ENCODE measurements at places on chromosomes 12 and 14. TPM values are rescaled to one million over a fixed set of nuclear protein-coding genes. Genes with fewer than 3 reads are reported as not detected.

Gene POTEG
- not detected for total RNA-seq

Gene SDR9C7
- total RNA-seq, result not detected

DNA sequence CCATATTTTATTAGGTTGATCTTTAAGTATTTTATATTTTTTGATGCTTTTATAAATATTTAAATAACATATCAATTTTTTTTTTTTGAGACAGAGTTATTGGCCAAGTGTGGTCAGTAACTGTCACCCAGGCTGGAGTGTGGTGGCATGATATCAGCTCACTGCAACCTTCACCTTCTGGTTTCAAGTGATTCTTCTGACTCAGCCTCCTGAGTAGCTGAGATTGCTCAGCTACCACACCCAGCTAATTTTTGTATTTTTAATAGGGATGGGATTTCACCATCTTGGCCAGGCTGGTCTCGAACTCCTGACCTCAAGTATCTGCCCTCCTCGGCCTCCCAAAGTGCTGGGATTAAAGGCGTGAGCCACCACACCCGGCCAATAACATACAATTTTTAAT, 71.1 kb downstream of the FUT8 start:
- no peak overlapping the region for H3K4me3 ChIP-seq
- H3K4me1 ChIP-seq, result no peaks in the 10 kb centered on the region
- H3K27me3 ChIP-seq, result no peaks in the 10 kb centered on the region
- DNase-seq, result no peak
- H3K36me3 ChIP-seq, result no peaks in the 10 kb centered on the region
- no peak overlapping the region for H3K27ac ChIP-seq

DNA sequence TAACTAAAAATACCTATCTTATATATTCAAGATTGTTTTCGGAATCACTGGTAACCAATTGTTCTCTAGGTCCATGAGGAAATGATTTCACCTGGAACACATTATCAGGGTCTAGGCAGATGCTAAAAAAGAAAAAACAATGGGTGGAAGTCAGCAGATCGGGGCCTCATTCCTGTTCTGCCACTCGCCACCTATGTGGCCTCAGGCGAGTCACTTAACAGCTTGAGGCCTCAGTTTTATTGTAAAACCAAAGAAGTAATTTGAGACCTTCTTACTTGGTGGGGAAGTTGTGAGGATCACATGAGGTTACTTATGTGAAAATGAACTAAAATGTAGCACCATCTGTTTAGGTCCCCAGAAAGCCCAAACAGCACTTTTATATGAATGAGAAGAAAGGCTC, 6.2 kb upstream of the RNASE10 start:
- H3K4me3 ChIP-seq, result no peak overlapping the region
- no peaks in the 10 kb centered on the region for H3K36me3 ChIP-seq
- peaks cover 6% of the 10 kb centered on the region for H3K4me1 ChIP-seq
- no peak for DNase-seq
- no peak overlapping the region for H3K27ac ChIP-seq
- H3K27me3 ChIP-seq, result no peaks in the 10 kb centered on the region

- peak overlapping the region; percentile 48 for H3K27ac ChIP-seq
- peaks cover 11% of the 10 kb centered on the region for H3K4me1 ChIP-seq
- no peak for DNase-seq
- H3K27me3 ChIP-seq, result no peaks in the 10 kb centered on the region
Measured at GRCh38 chr12:116325336-116325664, 47.8 kb upstream of the MED13L start.

- H3K36me3 ChIP-seq, result no peaks in the 10 kb centered on the region
- no peak for DNase-seq
- no peaks in the 10 kb centered on the region for H3K27me3 ChIP-seq
- H3K27ac ChIP-seq, result no peak overlapping the region
- H3K4me1 ChIP-seq, result no peaks in the 10 kb centered on the region
Measured at GRCh38 chr12:13390918-13391317, 194.4 kb downstream of the EMP1 start.

Gene BICD1
- 17.2 TPM for total RNA-seq

DNA sequence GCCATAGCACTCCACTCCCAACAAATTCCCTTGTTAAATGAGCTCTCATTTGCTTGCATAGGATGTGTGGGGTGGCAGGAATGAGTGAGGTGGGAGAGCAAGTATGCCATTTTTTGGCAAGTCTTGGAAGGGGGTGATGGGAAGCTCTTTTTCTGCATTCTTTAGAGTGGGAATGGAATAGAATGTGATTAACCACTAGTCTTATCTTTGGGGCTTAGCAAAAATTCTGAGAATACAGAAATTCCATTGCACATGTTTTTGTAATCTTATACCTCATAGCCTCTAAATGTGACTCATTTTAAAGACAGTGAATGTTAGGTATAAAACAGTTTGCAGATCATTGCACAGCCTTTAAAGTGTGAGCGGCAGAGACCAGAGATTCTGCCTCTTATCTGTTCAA, 28.4 kb upstream of the NEDD1 start:
- H3K27ac ChIP-seq, result no peak overlapping the region
- H3K36me3 ChIP-seq, result no peaks in the 10 kb centered on the region
- no peak for DNase-seq
- no peak overlapping the region for H3K4me3 ChIP-seq
- H3K4me1 ChIP-seq, result no peaks in the 10 kb centered on the region
- H3K27me3 ChIP-seq, result no peaks in the 10 kb centered on the region

DNA sequence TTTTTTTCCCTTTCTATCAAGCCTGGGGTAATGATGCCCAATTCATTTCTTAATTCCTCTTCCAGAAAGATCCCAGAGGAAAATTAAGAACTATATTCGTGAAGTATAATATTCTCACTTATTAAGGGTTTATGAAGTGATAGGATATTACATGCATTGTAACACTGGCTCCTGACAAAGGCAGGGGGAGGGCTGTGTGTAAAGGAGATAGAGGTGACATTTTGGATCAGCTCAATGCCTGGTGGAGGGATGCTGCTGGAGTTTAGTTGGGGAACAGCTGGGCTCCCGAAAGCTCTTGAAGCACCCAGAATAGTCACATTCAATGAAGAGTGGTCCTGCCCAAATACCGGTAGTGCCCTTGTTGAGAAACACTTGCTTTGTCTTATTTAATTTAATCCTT, 774 bp downstream of the SERPINA11 start:
- no peaks in the 10 kb centered on the region for H3K36me3 ChIP-seq
- no peak overlapping the region for H3K4me3 ChIP-seq
- H3K27ac ChIP-seq, result no peak overlapping the region
- H3K4me1 ChIP-seq, result no peaks in the 10 kb centered on the region
- DNase-seq, result no peak
- no peaks in the 10 kb centered on the region for H3K27me3 ChIP-seq

DNA sequence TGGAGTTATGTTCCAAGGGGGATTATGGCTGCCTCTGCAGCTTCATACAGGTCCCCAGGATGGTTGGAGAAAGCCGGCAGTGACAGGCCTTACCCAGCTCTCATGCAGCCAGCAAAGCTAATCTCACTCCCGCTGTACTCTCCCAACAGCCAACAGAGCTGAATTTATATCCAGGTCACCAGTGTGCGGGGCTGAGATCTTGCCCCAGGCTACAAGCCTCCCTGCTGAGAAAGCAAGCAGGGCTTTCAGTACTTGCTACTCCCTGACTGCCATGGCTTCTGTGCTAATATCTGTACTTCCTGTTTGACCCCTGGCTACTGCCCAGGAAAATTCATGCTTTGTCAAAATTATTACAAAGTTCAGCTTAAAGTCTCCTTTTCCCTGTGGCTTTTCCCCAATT, 92.9 kb downstream of the ATP23 start:
- DNase-seq, result no peak
- no peak overlapping the region for H3K27ac ChIP-seq
- no peak overlapping the region for H3K4me3 ChIP-seq
- no peaks in the 10 kb centered on the region for H3K4me1 ChIP-seq
- no peaks in the 10 kb centered on the region for H3K36me3 ChIP-seq
- H3K27me3 ChIP-seq, result no peaks in the 10 kb centered on the region

DNA sequence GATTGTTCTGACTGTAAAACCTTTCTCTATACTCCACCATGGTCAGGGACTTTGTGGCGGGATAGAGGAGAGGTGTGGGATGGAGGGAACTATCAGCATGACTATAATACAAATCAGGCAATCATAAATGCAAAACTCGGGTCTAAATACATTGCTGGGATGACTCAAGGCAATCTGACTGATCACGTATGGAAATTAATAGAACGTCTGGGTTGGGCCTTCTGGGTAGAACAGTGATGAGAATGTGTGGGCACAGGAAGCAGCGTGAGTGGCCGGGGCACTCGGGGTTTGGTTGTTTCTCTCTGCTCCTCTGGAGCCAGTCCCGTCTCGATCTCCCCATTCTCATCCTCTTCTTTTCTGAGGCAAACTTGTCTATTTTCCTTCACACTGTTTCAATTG, 485.8 kb downstream of the VRK1 start:
- no peaks in the 10 kb centered on the region for H3K4me1 ChIP-seq
- H3K4me3 ChIP-seq, result no peak overlapping the region
- no peak for DNase-seq
- no peak overlapping the region for H3K27ac ChIP-seq
- peaks cover 8% of the 10 kb centered on the region for H3K27me3 ChIP-seq

DNA sequence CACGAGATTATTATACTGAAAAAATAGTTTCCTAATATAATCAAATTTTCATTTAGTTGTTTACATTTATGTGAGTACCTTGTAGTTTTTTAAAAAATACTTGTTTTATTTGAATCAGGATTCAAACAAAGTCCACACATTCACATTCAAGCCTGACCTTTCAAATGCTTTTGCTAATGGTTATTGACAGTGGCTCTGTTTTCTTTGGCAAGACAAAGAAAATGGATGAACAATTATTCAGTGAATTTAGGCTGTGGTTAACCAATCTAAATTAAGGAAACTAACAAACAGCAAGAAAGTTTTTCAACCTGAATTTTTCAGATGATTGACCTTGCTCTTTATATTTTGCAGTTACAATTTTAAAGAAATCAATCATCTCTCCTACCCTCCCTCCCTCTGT, 9.7 kb downstream of the SLC4A8 start:
- H3K36me3 ChIP-seq, result no peaks in the 10 kb centered on the region
- DNase-seq, result no peak
- no peaks in the 10 kb centered on the region for H3K4me1 ChIP-seq
- no peaks in the 10 kb centered on the region for H3K27me3 ChIP-seq
- no peak overlapping the region for H3K27ac ChIP-seq

GRCh38 chr12:41186026-41186425, 2.1 kb upstream of the PDZRN4 start:
- H3K4me1 ChIP-seq, result no peaks in the 10 kb centered on the region
- no peak for DNase-seq
- H3K36me3 ChIP-seq, result no peaks in the 10 kb centered on the region
- no peak overlapping the region for H3K4me3 ChIP-seq
- H3K27me3 ChIP-seq, result peaks cover 22% of the 10 kb centered on the region

- no peaks in the 10 kb centered on the region for H3K36me3 ChIP-seq
- no peak overlapping the region for H3K27ac ChIP-seq
- H3K27me3 ChIP-seq, result no peaks in the 10 kb centered on the region
- H3K4me1 ChIP-seq, result no peaks in the 10 kb centered on the region
- H3K4me3 ChIP-seq, result no peak overlapping the region
- DNase-seq, result no peak
Measured at GRCh38 chr14:44804391-44804790, 157.4 kb downstream of the KLHL28 start.

GRCh38 chr14:71332476-71332875, 425.2 kb downstream of the PCNX1 start:
- H3K27me3 ChIP-seq, result no peaks in the 10 kb centered on the region
- no peak for DNase-seq
- H3K4me3 ChIP-seq, result no peak overlapping the region
- H3K27ac ChIP-seq, result no peak overlapping the region
- H3K4me1 ChIP-seq, result peaks cover 4% of the 10 kb centered on the region

DNA sequence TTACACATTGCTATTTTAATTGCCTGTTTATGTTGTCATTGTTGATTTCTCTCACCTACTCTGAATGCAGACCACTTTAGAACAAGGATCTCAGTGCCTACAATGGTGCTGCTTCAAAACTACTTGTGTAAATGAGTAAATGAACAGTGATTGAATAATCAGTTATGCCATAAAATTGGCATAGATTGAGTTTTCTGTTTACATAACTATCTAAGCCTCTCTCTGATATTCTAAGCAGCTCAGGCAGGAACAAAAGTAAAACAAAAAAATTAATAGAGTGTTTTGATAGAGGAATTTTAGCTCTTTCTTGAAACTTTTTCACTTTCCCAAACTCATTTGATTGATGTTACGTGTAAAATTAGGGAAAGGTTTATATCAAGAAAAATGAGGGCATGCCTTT, 232.3 kb upstream of the KITLG start:
- H3K36me3 ChIP-seq, result no peaks in the 10 kb centered on the region
- H3K4me1 ChIP-seq, result no peaks in the 10 kb centered on the region
- no peak overlapping the region for H3K4me3 ChIP-seq
- no peaks in the 10 kb centered on the region for H3K27me3 ChIP-seq
- DNase-seq, result no peak

DNA sequence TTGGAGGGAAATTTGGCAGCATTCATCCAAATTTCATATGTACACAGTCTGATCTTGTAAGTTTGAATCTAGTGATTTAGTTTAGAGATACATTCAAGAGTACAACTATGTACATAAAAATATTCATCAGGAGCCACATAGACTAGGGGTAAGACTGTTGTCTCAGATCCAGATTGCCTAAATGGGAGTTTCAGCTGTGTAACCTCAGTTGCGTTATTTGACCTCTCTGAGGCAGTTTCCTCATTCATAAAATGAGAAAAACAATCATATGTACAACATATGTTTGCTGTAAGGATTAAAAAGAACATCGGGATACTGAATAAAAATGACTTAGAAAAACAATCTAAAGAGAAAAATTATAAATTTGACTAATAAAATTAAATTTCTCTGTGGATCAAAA, 577.5 kb downstream of the RPL10L start:
- no peak for DNase-seq
- no peak overlapping the region for H3K4me3 ChIP-seq
- no peaks in the 10 kb centered on the region for H3K36me3 ChIP-seq
- H3K27me3 ChIP-seq, result no peaks in the 10 kb centered on the region

GRCh38 chr12:61367281-61367785, 892.9 kb upstream of the USP15 start:
- no peak overlapping the region for H3K27ac ChIP-seq
- no peaks in the 10 kb centered on the region for H3K27me3 ChIP-seq
- H3K36me3 ChIP-seq, result no peaks in the 10 kb centered on the region

Gene COCH
- total RNA-seq, result 0.76 TPM

GRCh38 chr12:78457938-78458337, 406.6 kb upstream of the SYT1 start:
- no peaks in the 10 kb centered on the region for H3K4me1 ChIP-seq
- no peak overlapping the region for H3K4me3 ChIP-seq
- no peaks in the 10 kb centered on the region for H3K27me3 ChIP-seq
- no peak for DNase-seq

DNA sequence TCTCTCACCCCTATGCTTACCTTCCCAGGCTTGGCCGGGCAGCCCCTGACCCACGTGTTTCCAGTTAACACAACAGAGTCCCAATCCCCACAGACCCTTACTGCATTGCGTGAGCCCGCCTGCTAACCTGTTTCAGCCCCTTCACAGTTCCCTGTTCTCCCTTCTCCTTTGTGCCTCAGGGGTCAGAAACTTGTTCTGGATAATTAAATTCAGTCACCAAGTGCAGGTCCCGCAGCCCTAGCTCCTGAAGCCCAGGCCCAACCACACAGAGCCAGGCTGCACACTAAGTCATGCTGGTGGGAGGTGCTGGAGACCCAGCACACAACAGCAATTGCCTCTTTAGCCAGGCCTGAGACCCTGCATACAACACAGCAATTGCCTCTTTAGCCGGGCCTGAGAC, 9.6 kb downstream of the ISM2 start:
- H3K27ac ChIP-seq, result no peak overlapping the region
- no peaks in the 10 kb centered on the region for H3K36me3 ChIP-seq
- no peak overlapping the region for H3K4me3 ChIP-seq

All from T-cell (primary cell).